ENCODE measurements at places on chromosomes 11 and 22.

GRCh38 chr11:70423523-70424505 is 25.5 kb downstream of the CTTN start:
- DNase-seq: peak; percentile 95

- no peak for DNase-seq
Observed at GRCh38 chr11:17570034-17570433, 23.0 kb downstream of the OTOG start.

GRCh38 chr11:35234460-35235156 is 95.6 kb downstream of the CD44 start:
- no peak for DNase-seq

GRCh38 chr11:765025-765801 is 12.1 kb downstream of the GATD1 start:
- DNase-seq: peak; percentile 44

DNA sequence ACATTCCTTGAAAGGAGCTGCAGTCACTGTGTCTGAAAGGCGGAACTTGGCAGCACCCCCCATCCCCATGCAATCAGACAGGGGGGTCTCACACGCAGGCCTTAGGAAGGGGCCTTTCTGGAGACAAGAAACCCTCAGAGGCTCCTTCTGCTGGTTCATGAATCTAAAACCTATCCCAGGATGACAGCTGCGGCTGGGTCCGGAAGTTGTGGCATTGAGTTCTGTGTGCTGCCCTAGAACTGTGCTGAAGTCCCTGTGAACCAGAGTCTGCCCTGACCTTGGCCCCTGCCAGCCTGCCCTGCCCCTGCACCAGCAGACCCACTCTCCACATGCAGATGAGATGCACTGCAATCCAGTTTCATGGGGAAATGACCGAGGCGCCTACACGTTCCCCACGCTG is 268.0 kb downstream of the CTTN start:
- DNase-seq: no peak

GRCh38 chr11:123301013-123301591 is 106.1 kb upstream of the CLMP start:
- DNase-seq: peak; percentile 28
